ENCODE measurements at places on chromosomes 5 and 9.

DNA sequence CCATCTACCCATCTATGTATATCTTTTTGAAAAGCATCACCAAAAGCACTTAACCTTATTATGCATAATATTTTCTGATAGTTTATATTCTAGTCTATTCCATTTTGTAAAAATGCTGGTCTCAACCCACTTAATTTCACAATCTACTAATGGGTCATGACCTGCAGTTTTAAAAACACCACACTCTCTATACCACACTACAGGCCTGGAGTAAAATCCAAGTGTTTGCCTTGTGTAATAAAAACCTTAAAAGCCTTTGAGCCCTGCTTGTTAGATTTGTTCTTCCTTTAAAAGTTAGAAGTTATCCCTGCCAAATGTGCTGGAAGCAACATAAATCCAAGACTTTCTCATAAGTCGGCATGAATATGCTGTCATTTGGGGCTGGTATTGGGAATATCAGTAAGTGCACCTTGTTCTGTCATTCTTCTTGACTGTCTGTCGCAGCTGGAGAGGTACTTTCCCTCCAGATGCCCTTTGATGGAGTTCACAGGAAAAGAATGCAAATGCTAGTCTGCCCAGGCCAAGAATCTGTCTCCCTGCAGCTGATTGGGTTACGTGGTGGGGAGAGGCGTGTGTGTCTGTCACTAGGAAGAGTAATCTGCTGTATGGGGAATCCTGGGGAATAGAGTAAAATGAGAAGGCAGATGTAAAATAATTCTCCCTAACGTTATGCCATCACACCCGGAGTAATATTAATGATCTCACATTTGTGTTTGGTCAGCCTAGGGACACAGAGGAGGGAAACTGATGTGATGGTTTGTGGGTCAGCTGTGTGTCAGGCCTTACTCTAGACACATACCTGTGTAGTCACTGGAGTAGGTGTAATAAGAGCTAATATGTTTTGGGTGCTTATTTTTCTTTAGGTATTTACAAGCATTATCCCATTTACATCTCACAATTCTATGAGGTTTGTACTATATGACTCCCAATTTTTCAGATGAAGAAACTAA is 79.4 kb downstream of the ZNF366 start:
- no peak for DNase-seq

DNA sequence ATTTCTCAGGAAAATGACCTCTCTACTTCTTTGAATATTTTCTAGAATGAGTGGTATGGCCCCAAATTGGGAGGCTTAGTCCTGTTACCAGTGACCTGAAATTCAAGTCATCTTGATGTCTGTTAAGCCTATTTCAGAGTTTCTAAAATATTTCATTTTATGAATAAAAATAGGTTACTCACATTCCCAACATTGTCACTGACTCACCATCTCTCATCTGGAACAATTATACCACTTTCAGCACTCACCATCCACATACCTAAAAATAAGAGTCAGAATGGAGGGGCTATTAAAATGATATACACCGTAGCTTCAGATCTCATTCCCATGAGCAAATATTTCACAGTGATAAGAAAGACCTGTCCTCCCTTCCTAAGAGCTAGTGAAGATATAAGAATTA is 71.8 kb downstream of the KIAA1958 start:
- DNase-seq: no peak

DNA sequence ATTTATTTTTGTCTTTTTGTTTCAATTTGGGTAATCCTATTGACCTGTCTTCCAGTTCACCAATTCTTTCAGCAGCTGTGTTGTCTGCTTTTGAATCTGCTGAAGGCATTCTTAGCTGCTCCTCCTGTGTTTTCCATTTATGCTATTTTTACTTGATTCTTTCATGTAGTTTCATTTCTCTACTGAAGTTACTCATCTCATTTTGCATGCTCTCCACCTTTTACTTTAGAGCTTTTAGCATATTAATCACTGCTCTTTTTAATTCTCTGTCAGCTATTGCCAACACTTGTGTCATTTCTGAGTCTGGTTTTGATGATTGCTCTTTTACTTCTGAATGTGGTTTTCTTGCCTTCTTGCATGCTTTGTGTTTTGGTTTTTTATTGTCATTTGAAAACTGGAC is 496.0 kb upstream of the CLINT1 start:
- no peak for DNase-seq

- DNase-seq: no peak
Measured at GRCh38 chr5:73117088-73117740, 3.2 kb upstream of the TMEM171 start.

DNA sequence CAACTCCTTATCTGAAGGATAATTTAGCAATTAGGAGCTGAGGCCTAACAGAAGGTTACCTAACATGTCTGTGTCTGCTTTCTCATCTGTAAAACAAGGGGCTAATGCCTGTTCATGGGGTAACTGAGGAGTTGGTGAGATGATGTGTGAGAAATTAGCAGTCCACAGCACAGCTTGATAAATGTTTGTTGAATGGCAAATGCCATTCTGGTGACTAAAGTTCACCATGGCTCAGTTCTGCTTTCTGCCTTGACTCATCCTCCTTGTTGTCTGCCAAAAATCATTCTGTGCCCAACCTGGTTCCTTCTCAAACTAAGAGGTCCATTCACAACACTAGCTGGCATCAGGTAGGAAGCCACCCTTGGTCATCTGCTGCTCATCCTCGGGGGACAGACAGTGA is 552.0 kb upstream of the KLF4 start:
- DNase-seq: no peak

DNA sequence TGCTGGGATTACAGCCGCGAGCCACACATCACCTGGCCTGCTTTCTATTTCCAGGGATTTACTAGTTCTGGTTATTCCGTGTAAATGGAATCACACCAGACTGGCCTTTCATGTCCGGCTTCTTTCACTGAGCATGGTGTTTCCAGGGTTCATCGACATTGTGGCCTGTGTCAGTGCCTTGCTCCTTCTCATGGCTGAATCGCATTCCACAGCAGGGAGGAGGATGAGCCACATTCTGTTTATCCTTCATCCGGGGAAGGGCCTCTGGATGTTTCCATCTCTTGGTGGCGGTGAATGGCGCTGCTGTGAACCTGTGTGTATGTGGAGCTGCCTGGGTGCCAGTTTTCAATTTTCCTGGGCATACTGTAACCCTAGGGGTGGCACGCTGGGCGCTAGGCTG is 58.7 kb upstream of the RNU6ATAC start:
- DNase-seq: no peak

DNA sequence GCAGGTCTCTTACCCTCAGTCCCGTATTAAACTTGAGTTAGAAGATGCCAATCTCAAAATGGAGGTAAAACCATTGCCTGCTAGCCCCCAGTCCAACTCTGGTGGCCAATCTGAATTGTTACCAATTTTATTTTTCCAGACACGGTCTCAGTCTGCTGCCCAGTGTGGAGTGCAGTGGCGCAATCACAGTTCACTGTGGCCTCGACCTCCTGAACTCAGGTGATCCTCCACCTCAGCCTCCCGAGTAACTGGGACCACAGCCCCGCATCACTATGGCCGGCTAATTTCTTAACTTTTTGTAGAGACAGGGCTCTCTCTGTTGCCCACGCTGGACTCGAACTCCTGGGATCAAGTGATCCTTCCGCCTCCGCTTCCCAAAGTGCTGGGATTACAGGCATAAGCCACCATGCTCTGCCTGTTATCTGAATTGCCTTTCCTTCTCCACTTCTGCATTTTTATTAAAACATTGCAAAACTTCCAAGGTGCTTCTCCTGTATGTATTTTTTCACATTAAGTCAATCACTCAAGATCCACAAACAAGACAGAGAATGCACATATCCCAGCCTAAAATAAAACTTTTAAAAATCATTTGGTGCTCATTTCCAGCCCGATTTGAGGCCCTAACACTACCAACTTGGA is 2.3 kb downstream of the FANCC start:
- DNase-seq: no peak

DNA sequence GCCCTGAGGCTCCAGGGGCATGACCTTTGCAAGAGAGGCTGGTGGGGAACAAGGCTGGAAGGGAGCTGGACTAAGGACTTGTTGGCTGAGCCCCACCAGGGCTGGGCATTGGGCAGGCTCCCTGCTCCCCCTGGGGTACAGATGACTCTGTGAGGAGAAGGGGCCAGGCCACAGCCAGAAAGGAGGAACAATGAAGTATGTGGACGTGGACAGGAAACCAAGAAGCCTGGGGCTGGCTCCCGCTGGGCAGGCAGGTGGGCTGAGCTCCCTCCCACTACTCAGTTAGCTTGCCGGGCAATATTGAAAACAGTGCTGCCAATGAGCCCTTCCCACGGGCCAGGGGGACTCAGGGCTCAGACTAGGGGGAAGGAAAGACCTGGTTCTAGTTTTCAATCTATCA is 66.1 kb upstream of the SPTLC1 start:
- no peak for DNase-seq
